Right cardiac atrium (tissue), 5 donors: ENCODE measurements at places on chromosomes 13 and 19. TPM values are rescaled to one million over a fixed set of nuclear protein-coding genes. Genes with fewer than 3 reads are reported as not detected.

Gene LENG9
- 2.3 TPM for polyA plus RNA-seq

Gene NLRP11
- polyA plus RNA-seq = not detected

Gene CLDN10
- polyA plus RNA-seq = 0.50 TPM

Gene LRRC63
- polyA plus RNA-seq = not detected

Gene KCNRG
- 0.27 TPM for polyA plus RNA-seq

Gene PTGIR
- 6.7 TPM for polyA plus RNA-seq

Gene FAM124A
- 4.2 TPM for polyA plus RNA-seq

Gene PTPRH
- polyA plus RNA-seq = 0.72 TPM

Gene PALM3
- 0.45 TPM for polyA plus RNA-seq

Gene ICAM4
- 0.84 TPM for polyA plus RNA-seq

Gene GIPC3
- 1.2 TPM for polyA plus RNA-seq

Gene PSG1
- polyA plus RNA-seq = not detected

Gene FREM2
- polyA plus RNA-seq = 0.02 TPM

Gene COX7A1
- 1,566 TPM for polyA plus RNA-seq
